ENCODE measurements at places on chromosomes 13 and 19. TPM values are rescaled to one million over a fixed set of nuclear protein-coding genes. Genes with fewer than 3 reads are reported as not detected.

RGL3 gene
- polyA plus RNA-seq, result not detected

FAM216B gene
- polyA plus RNA-seq, result 0.09 TPM

ICAM5 gene
- polyA plus RNA-seq, result 0.10 TPM

PGLYRP2 gene
- not detected for polyA plus RNA-seq

DNA sequence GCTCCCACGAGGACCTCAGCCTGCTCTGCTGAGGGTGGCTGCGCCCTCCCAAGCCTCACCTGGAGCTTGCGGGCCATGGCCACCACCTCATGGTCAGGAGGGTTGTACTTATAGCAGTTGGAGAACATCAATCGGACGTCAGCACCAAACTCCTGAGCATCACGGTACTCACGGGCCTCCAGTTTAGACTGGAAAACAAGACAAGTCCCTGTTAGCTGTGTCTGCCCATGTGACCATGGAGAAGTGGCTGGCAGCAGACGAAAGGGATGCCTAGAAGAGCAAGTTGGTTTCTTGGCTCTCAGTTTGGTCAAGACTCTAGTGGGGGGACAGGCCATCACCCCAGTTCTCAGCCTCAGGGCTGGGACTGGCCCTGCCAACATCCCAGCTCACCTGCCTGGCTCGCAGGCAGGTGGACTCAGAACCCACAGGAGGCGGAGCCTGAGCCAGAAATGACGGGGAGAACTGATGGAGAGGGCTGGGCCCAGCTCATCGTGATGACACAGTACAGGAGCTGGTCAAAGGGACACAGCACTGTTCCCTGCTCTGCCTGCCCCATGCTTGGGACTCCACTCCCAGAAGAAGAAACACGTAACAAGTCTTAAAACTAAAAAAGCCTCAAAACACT lies 31.2 kb upstream of the EPHX3 start:
- no peak for DNase-seq

DNA sequence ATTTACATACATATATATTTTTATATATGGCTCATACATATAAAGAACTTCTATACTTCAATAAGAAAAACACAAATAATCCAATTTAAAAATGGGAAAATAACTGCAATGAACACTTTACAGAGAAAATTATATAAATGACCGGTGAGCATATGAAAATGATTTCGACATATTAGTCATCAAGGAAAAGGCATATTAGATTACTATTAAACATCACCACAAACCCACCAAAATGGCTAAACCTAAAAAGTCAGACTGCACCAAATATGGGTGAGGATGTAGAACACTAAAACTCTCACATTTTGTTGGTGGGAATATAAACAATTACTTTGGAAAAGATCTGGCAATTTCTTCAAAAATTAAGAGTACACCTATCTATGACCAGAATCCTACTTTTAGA lies 316.2 kb downstream of the ENOX1 start:
- no peak for DNase-seq

DNA sequence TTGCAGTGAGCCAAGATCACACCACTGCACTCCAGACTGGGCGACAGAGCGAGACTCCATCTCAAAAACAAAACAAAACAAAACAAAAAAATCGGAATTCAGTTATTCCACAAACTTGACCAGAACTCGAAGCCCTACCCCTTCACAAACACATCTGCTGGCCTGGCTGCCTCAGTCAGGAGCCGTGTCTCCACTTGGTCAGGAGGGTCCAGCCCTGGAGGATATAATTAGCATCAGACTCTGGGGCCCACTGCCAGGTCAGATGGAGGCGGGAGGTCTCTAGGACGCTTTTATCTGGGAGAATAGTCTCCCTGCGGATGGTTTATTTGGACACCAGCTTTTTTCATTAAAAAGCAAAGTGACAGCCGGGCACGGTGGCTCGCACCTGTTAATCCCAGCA lies 8.0 kb downstream of the ELL start:
- DNase-seq, result no peak

- peak; percentile 24 for DNase-seq
These were observed 32.4 kb downstream of the GJA3 start for GRCh38 chr13:20128459-20128931.
